ENCODE measurements at places on chromosomes 1 and 21. TPM values are rescaled to one million over a fixed set of nuclear protein-coding genes. Genes with fewer than 3 reads are reported as not detected.

The ZNF124 gene
- 193 TPM for total RNA-seq

The CRYBG2 gene
- total RNA-seq = 1.5 TPM

The LINGO4 gene
- not detected for total RNA-seq

The CDK18 gene
- total RNA-seq = 1.2 TPM

The CLDN14 gene
- not detected for total RNA-seq

The DMBX1 gene
- not detected for total RNA-seq

The KMO gene
- 0.25 TPM for total RNA-seq

The PARS2 gene
- total RNA-seq = 2.5 TPM

The LCE1F gene
- total RNA-seq = not detected

The ADAMTS5 gene
- total RNA-seq = 1.7 TPM

The EPHA2 gene
- total RNA-seq = 1.7 TPM
